Frontal cortex (tissue), 4 donors: ENCODE measurements at places on chromosomes 7 and 10. TPM values are rescaled to one million over a fixed set of nuclear protein-coding genes. Genes with fewer than 3 reads are reported as not detected.

Gene AKR1C4
- total RNA-seq: not detected

Gene CTAGE4
- 0.41 TPM for total RNA-seq

GRCh38 chr7:12650080-12650479, 37.4 kb upstream of the ARL4A start:
- DNase-seq: no peak

- DNase-seq: no peak
Measured at GRCh38 chr7:38658921-38659320, 27.7 kb upstream of the AMPH start.

- DNase-seq: no peak
Measured at GRCh38 chr7:99301496-99301895, 24.2 kb upstream of the ARPC1A start.

GRCh38 chr7:36604806-36605205, 119.5 kb downstream of the AOAH start:
- no peak for DNase-seq

DNA sequence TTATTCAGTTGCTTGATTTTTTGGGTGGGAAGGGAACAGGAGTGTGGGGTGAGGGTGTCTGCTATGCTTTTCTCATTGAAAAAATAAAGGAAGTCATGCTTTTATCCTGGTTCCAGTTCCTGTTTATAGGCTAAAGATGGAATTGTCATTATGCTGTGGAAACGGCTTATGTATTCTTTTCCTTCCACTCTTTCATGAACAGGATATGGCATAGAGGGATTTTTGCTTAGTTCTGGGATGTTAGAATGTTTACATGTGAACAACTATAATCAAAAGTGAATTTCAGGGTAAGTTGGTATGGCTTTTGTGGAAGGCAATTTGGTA, 35.9 kb upstream of the PTPN12 start:
- no peak for DNase-seq

DNA sequence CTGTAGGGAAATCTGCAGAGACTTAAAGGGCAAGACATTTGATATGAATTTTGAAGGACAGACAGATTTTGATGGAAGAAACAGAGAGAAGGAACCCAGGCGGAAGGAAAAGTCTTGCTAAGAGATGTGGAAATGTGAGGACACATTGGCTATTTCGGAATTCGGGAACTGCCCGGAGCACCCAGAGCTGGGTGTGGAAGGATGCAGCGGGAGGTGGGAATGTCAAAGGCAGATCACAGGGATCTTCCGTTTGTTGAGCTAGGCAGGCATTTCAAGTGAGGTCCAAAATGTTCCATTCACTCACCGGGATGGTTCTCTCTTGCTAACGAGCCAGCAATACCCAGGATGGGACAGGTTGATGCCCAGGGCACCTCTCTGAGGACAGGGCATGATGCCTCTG, 87.2 kb upstream of the CTBP2 start:
- DNase-seq: no peak

- no peak for DNase-seq
Measured at GRCh38 chr7:46129831-46130230, 208.8 kb upstream of the IGFBP3 start.

DNA sequence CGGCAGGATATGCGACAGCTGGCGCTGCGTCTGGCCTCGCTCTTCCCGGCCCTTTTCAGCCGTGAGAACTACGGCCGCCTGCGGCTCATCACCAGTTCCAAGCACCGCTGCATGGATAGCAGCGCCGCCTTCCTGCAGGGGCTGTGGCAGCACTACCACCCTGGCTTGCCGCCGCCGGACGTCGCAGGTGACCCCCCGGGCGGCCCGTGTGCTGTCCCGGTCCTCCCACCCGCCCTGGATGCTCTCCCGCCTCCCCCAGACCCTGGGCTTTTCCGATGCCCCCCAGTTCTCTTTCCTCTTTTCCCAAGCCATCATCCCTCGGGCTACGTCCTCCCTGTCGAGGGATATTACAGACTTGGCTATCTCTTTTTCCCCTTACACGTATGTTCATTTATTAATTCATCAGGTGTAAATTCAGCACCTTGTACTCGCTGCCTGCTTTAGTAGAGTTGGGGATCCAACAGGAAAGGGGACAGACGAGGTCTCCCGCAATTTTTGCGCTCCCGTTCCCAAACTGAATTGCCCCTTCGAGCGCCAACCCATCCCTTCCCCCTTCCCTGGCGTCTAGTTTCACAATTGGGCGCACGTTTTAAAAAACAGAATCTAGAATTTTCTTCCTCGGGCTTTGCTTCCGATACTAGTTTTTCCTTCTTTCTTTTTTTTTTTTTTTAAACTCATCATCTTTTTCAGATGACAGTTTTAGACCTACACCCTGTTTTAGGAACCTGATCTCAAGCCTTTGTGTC, 846 bp downstream of the MINPP1 start:
- peak; percentile 36 for DNase-seq

DNA sequence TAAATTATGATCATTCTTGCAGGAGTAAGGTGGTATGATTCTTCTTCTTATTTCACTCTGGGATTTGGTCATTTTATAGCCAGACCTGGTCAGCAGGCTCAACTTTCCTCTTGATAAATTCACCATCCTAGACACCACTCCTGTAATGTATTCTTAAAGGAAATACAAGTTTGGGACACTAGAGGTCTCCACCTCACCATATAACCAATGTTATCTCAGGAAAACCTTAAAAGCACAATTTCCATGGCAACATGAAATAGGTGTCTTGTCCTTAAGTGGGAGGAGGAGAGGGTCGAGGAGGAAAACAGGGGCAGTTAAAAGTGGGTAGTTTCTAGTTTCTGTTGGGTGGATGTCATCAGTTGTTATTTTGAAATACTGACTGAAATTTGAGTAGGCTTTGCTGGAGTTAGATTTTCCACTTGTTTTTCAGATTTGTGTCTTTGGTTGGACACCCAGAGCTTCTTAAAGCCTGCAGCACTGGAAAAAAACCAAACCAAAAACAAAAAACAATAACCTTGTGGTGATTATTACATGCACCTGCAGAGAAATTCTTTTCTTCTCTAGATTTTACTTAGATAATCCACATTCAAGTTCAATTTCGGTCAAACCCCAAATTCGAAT, 163.1 kb downstream of the PRKCQ start:
- DNase-seq: peak; percentile 21

- no peak for DNase-seq
Measured at GRCh38 chr7:95172420-95172819, 151.9 kb downstream of the PON1 start.

- DNase-seq: no peak
Measured at GRCh38 chr10:109823196-109823595, 100.1 kb downstream of the XPNPEP1 start.

DNA sequence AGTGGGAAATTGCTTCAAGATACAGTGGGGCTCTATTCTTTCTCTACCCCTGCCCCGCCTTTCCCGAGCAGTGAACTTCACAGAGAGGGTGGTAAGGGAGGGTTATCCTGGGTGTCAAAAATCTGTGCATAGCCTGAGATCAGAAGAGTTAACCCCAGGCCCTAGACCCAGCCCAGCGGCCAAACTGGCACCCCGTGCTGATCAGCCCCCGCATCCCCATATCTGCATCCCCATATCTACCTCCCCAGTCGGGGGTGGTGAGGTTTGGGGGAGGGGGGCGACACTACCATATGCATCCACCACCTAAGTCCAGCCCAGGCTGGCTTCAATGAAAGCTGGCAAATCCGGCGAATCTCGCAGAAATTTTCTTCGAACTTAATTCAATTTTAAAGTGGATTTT, 7.0 kb upstream of the DLX6 start:
- DNase-seq: peak; percentile 6

Gene GIMAP5
- total RNA-seq: 3.7 TPM

DNA sequence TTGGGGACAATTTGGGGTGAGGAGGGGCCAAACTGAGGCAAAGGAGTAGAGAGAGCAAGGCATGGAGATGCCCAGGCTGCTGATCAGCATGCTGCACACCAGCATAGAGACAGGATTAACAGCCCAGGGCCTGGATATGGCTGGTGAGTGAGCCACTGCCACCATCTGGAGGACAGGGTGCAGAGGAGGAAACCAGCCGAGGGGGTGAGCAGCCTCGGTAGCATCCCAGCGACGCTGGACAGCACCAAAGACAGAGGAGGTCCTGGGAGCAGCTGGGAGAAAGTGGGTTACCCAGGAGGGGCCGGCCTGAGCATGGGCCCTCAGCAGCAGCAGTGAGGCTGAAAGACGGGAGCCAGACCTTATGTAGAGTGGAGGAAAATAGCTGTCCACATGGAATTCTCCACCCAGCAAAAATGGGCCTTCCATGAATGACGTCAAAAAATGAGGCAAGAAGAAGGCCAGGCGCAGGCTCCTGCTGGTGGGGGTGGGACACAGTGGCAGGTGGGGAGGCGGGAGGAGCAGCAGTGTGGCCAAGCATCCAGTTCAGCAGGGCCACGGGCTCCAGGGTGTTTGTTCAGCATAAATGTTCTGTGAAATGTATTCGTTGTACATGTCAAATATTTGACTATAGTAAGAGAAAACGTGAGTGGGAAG, 16.7 kb downstream of the RET start:
- peak; percentile 44 for DNase-seq

GRCh38 chr7:151094675-151095074, 8.4 kb downstream of the AGAP3 start:
- DNase-seq: no peak

Gene GLCCI1
- total RNA-seq: 34.6 TPM

DNA sequence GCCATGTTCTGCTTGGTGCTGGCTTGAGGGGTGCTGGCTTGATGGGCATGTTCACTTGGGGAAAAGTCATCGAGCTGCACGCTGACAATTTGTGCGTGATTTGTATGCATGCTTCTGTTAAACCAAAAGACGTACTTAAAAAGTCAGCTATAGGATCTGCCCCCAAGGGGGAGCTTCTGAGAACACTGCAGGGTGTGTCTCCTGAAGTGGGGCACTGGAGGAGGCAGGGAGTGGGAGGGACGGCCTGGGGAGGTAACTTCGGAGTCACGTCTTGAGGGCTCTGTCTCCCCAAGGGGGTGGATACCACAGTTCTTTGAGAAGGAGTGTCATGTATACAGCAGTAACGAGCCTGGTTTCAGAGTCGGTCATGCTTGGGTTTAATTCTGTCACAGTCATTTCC, 406.5 kb downstream of the PLXNA4 start:
- DNase-seq: no peak

Gene LRMDA
- 4.5 TPM for total RNA-seq

GRCh38 chr7:101174322-101174854, 5.7 kb downstream of the NAT16 start:
- DNase-seq: no peak

DNA sequence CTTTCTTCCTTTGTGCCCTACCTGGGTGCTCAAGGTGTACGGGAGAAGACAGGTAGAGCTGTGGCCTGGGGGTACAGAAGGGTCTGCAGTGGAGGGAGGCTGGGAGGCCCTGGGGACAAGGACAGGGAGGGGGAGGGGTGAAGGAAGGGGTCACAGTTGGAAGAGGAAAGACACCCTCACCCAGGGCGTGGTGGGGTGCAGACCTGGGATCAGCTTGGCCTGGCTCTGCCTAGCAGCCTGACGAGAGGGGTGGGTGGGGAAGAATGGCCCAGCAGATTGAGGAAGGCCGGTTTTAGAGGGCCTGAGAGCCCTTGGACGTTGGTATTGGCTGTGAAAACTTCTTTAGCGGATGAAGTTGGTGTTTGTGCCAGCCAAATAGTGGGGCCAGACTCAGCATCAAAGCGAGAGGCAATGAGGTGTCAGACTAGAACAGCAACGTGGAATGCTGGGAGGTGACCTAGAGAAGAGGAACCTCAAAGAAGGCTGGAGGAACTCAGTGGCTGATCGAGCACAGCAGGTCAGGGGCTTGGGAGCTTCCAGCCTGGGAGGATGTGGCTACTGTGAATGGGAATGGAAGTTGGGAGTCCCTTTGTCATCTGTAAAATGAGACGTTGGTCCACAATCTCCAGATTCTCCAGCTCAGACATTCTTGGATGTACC, 18.1 kb upstream of the TRIM8 start:
- no peak for DNase-seq

GRCh38 chr7:117176206-117176605, 146.7 kb downstream of the WNT2 start:
- no peak for DNase-seq

GRCh38 chr7:96710544-96710943, 898 bp upstream of the SEM1 start:
- no peak for DNase-seq

Gene HMX2
- total RNA-seq: not detected

DNA sequence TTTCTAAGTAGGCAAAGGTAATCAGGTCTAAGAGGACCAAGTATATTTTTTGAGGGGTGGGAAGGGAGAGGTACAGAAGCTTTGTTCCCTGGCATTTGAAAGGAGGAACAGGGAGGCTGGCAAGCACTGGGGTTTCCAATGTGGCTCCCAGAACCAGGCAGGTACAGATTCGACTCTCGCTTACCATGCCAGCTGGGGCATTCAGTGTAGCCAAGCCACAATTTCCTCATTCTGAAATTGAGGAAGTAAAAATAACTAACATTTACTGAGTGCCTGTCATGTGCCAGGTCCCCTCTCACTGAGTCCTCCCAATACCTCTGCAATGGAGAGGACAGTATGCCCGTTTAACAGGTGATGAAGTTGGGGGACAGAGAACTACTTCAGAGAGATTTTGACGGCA, 45.9 kb upstream of the BET1 start:
- no peak for DNase-seq

- no peak for DNase-seq
Measured at GRCh38 chr10:27838361-27838760, 92.7 kb upstream of the MKX start.

GRCh38 chr7:158910254-158911053, 54.1 kb downstream of the DYNC2I1 start:
- DNase-seq: no peak

GRCh38 chr7:90663176-90663575, 67.1 kb downstream of the CDK14 start:
- no peak for DNase-seq

GRCh38 chr10:5989756-5990155, 12.4 kb upstream of the IL15RA start:
- no peak for DNase-seq

Gene KCNIP2
- 12.6 TPM for total RNA-seq

Gene SFRP4
- 1.2 TPM for total RNA-seq

Gene NPFFR1
- total RNA-seq: 1.2 TPM

Gene TWIST1
- 2.4 TPM for total RNA-seq

DNA sequence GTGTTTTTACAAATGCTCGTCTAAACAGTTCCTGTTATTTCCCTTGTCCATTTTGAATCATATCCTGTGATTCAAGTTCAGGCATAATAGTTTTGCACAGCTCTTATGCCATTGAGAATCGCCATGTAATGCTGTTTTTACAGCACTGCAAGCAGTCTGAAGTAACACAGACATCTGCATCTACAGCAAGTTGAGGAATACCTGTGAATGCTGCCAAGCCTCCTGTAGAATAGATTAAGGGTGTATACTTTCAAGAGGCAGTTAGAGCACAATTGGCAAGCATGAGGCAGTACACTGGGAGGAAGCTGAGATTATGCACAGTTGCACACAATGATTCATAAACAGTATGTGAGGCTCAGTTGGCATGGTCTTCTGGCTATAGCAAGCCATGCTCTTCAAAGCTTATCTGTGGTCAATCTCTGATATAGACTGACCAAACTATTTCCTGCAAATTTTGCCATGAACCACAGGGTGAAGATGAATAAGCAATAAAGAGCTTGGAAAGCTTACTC, 121.9 kb upstream of the AKR1E2 start:
- no peak for DNase-seq

DNA sequence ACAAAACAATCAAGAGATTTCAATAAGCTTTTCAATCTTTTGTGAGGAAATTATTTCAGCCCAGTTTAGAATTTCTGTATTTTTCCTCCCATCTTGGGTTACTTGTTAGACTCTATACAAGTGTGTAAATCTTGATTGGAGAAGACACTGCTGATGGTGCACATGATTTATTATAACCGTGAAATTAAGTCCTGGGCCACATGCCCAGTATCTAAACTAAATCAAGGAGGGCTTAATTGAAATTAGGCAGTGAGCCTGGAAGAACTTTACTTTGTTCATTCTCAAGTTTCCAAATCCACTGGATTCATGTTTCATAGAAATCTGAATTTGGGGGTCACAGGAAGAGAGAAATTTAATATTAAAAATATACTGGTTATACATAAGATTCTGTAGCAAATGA, 44.5 kb downstream of the CSTF2T start:
- no peak for DNase-seq
